ENCODE measurements at places on chromosomes 5 and 9. TPM values are rescaled to one million over a fixed set of nuclear protein-coding genes. Genes with fewer than 3 reads are reported as not detected.

The DHX29 gene
- polyA plus RNA-seq = 70.2 TPM

The GARNL3 gene
- polyA plus RNA-seq = 0.22 TPM

The LMX1B gene
- not detected for polyA plus RNA-seq

The CCDC171 gene
- polyA plus RNA-seq = 0.96 TPM

The SLC4A9 gene
- polyA plus RNA-seq = not detected

The PCDHGC5 gene
- 1.8 TPM for polyA plus RNA-seq

The MIGA2 gene
- 12.4 TPM for polyA plus RNA-seq

The EPB41L4B gene
- polyA plus RNA-seq = 0.33 TPM

The PDLIM4 gene
- 156 TPM for polyA plus RNA-seq

The ANKRA2 gene
- polyA plus RNA-seq = 30.2 TPM

The HEMGN gene
- not detected for polyA plus RNA-seq

The TMEM215 gene
- polyA plus RNA-seq = not detected

The PCDHGB3 gene
- polyA plus RNA-seq = 1.2 TPM

The SLC36A1 gene
- polyA plus RNA-seq = 6.9 TPM

The PCDHGA4 gene
- 8.6 TPM for polyA plus RNA-seq

The CD14 gene
- polyA plus RNA-seq = 2.1 TPM

The HRH2 gene
- not detected for polyA plus RNA-seq

The TRMT10B gene
- polyA plus RNA-seq = 6.0 TPM

The PCDHGA9 gene
- 0.61 TPM for polyA plus RNA-seq

The FBP1 gene
- polyA plus RNA-seq = not detected

DNA sequence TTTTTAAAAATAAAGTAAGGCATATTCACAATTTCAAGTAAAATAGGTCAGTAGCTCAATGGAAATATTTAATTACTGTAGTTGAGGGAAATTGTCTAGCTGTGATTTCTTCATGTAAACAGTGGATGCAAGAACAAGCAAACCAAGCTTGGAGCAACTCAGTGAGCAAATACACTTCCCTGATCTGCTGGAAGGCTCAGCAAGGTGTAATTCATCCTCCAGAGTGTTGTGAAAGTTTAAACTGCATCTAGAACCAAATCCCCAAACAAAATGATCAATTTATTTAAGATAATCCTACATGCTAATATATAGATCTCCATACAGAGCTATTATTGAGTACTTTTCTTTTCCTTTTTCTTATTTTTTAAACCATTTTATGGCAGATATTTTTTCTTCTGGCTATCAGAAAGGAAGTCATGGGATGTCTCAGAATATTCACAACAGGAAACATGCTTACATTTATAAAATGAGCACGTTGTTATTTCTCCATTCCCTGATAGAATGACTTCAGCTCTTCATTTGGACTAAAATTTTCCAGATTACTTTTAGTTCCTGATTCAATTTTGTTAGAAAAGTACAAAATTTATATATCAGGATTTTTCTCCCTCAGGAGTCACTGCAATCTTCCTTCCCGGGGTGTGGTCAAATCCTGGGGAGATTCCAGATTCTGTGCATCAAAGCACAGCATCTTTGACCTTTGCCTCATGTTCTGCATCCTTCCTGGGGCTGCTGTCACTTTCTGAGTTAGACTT is 219.2 kb upstream of the ELL2 start:
- DNase-seq = no peak

- DNase-seq = no peak
Observed at GRCh38 chr5:101995585-101995984, 300.5 kb downstream of the SLCO4C1 start.

DNA sequence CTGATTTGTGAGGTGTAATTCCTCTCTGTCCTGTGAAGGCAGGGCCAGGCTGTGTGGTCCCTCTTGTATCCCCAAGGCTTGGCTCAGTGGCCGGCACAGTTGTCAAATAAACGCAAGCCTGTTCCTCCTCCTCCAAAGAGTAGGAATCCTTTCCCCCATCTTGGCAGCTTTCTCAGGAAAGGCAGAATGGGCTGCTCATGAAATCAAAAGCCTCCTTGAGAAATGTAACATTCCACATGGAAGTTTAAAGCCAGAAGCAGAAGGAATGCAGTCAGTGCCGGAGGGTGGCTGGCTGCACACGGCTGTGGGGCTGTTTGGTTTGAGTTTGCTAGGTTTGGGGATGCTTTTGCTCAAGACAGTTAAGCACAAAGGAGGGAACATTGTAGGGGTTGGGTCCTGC is 34.5 kb upstream of the MED10 start:
- no peak for DNase-seq

- DNase-seq = no peak
Observed at GRCh38 chr9:88161144-88161543, 22.9 kb upstream of the SPATA31C2 start.

- DNase-seq = no peak
Observed at GRCh38 chr5:94082405-94082804, 341.0 kb upstream of the POU5F2 start.

DNA sequence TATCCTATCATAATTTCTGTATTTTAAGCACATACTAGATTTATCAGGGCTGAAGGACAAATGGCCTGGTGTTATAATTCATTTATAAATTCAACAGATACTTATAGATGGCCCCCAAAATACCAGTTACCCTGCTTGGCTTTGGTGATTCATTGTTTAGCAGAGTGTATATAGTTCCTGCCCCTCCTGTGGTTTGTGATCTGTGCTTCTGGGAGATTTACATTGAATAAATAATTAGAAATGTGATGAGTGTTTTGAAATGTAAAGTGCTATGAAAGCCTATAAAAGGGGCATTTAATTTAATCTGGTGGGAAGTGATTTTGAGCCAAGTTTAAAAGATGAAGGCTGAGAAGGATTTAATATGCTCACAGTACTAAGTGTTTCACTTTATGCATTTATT is 36.7 kb upstream of the ZCCHC7 start:
- DNase-seq = peak; percentile 2

GRCh38 chr9:90394871-90395270 is 247.8 kb downstream of the DIRAS2 start:
- DNase-seq = no peak

GRCh38 chr5:87079219-87079618 is 188.5 kb upstream of the RASA1 start:
- no peak for DNase-seq

DNA sequence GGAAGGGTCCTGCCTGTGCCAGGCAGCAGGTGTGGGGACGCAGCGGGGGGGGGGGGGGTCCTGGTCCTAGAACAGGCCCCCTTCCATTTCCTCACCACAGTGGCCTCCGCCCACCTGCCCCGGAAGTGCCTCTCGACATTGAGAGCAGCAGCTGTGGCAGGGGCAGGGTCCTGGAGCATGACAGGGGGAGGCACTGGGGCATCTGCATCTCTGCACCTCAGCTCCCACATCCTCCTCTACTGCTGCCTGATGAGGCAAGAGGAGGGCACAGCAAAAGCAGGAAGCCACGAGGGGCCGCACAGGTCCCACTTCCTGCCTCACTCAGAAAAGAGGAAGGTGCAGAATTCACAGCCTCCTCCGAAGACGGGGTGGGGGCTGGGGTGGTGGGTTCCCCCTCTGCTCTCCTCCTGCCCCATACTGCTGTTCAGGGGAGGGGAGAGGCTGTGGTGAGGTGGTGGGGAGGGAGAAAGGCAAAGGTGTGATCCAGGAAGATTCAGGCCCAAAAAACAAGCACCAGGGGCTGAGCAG is 14.8 kb downstream of the AKNA start:
- no peak for DNase-seq

- DNase-seq = no peak
Observed at GRCh38 chr9:91191411-91192380, 170.0 kb downstream of the AUH start.

- peak; percentile 90 for DNase-seq
Observed at GRCh38 chr9:121242219-121242958, 25.6 kb upstream of the GSN start.

DNA sequence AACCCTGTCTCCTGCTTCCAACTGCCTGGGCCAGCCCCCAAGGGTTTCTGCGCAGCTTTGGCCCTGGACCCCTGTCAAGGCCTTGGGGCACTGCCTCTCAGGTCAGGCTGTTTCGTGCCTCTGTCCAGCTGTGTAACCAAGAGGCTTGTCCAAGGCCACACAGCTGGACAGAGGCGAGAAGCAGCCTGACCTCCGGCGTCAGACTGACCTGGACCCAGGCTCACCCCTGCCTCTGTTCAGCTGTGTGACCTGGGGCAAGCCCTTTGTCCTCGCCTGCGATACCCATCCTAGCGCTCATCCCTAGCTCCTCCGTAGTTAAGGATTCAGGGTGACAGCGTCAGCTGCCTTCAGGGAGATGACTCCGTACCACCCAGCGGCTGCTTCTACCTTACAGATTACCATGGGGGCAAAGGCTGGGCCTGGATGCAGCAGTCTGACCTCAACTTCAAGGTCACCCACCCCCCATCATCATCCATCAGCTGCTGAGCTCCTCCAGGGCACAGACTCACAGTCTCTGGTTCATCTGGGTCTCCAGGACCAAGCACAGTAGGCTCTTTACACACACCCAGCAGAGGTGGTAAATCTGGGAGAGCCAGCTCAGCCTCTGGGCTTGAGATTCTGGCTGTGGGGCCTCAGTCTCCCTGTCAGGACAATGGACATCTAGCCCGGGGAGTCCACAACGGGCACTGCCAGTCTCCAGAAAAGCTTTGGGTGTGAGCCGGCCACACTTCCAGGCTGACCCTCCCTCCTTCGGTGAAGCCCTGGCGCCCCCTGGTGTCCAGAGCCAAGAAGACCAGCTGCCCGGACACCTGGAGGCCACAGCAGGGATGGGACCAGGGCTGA is 7.9 kb downstream of the AK1 start:
- DNase-seq = peak; percentile 90

DNA sequence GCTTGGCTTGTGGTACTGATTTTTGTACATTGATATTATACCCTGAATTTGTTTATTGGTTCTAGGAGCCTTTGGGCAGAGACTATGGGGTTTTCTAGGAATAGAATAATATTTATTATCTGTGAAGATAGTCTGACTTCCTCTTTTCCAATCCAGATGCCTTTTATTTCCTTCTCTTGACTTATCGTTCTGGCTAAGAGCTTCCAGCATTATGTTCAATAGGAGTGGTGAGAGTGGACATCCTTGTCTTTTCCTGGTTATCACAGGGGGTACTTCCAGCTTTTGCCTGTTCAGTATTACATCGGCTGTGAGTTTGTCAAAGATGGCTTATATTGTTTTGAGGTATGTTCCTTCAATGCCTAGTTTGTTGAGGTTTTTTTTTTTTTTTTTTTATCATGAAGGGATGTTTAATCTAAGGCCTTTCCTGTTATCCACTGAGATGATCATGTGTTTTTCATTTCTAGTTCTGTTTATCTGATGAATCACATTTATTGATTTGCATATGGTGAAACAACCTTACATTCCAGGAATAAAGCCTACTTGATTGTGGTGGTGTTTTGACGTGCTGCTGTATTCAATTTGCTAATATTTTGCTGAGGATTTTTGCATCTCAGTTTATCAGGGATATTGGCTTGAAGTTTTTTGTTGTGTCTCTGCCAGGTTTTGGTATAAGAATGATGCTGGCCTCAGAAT is 77.5 kb downstream of the CERT1 start:
- no peak for DNase-seq

DNA sequence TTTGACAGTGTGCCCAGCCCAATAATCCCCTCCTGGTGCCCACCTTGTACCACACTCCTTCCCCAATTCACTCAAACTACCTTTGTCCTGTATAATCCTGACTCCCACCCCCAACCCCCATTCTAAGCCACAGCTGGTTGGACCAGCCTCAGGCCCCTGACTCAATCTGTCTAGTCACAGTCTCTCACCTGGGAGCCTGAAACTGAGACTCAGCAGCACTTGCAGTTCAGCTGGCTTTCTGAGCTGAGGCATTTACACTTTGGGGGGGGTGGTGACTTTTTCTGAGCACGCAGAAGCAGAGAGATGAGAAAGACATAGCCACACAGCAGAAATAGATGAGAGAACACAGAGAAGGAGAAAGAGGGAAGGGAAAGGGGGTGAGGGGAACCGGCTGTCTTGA is 247.3 kb downstream of the MAN2A1 start:
- DNase-seq = no peak

DNA sequence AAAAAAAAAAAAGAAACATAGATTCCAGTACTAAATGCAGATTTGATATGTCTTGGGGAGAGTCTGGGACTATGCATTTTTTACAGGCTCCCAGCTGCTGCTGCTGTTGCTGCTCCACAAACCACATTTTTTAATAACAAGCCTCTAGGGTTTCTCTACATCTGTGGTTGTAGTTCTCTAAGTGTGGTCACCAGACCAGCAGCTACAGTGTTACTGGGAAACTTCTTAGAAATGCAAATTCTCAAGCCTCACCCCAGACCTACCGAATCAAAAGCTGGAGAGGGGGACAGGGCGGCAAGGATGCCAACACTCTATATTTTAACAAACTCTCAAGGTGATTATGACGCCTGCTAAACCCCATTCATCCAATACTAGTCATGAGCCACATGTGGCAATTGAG is 293.4 kb upstream of the PTGER4 start:
- DNase-seq = no peak

GRCh38 chr9:71058660-71059059 is 62.8 kb downstream of the TRPM3 start:
- no peak for DNase-seq

GRCh38 chr9:125920402-125920801 is 173.2 kb downstream of the PBX3 start:
- DNase-seq = no peak

GRCh38 chr5:123885081-123885480 is 373.1 kb downstream of the CSNK1G3 start:
- no peak for DNase-seq

- DNase-seq = peak; percentile 95
Observed at GRCh38 chr5:395156-395920, 47.6 kb upstream of the EXOC3 start.

GRCh38 chr5:73908846-73909245 is 282.9 kb downstream of the ARHGEF28 start:
- no peak for DNase-seq

- no peak for DNase-seq
Observed at GRCh38 chr9:14139287-14139686, 174.7 kb downstream of the NFIB start.

GRCh38 chr9:98894171-98894570 is 49.5 kb upstream of the COL15A1 start:
- no peak for DNase-seq

DNA sequence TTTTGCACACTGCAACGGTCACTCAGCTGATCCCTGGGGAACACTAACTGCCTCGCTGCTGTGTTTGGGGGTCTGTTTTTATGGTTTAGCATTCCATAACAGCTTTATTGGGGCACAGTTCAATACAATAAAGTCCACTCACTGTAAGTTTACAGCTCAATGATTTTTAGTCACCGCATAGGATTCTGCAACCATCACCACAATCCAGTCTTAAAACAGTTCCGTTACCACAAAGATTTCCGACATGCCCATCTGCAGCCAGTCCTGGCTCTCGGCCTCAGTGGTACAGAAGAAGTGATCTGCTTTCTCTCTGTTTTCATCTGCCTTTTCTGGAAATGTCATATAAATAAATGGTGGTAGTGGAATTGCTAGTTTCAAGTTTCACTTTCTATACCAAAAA is 23.6 kb downstream of the OR2V2 start:
- DNase-seq = peak; percentile 47

- DNase-seq = peak; percentile 45
Observed at GRCh38 chr5:9699681-9700080, 69.5 kb upstream of the TAS2R1 start.

DNA sequence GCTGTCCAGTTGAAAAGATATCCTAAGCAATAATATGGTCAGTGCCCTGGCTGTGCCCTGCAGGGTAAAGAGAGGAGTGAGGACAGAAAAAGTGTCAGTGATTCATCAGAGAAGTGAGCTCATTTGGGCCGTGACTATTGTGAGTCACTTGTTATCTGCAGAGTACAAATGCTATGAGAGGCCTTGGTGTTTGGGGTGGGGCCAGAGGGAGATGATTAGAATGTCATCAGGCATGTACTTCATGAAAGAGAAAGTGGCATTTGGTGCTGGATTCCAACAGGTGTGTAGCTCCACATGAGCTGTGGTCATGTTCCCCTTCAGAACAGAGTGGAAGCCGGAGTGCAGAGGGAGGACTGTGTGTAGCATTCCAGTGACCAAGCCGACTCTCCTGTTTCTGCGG is 174.1 kb downstream of the KDM4C start:
- peak; percentile 83 for DNase-seq

All from GM23248 (cell line).